Left lung (tissue), 14 donors: ENCODE measurements at places on chromosomes 12 and 14. TPM values are rescaled to one million over a fixed set of nuclear protein-coding genes. Genes with fewer than 3 reads are reported as not detected.

The MRPS35 gene
- polyA plus RNA-seq, result 50.5 TPM

The OTX2 gene
- polyA plus RNA-seq, result not detected

The PLBD2 gene
- 20.8 TPM for polyA plus RNA-seq

The SNRPF gene
- 83.5 TPM for polyA plus RNA-seq

The RARG gene
- polyA plus RNA-seq, result 62.5 TPM

The PPM1H gene
- polyA plus RNA-seq, result 12.1 TPM

DNA sequence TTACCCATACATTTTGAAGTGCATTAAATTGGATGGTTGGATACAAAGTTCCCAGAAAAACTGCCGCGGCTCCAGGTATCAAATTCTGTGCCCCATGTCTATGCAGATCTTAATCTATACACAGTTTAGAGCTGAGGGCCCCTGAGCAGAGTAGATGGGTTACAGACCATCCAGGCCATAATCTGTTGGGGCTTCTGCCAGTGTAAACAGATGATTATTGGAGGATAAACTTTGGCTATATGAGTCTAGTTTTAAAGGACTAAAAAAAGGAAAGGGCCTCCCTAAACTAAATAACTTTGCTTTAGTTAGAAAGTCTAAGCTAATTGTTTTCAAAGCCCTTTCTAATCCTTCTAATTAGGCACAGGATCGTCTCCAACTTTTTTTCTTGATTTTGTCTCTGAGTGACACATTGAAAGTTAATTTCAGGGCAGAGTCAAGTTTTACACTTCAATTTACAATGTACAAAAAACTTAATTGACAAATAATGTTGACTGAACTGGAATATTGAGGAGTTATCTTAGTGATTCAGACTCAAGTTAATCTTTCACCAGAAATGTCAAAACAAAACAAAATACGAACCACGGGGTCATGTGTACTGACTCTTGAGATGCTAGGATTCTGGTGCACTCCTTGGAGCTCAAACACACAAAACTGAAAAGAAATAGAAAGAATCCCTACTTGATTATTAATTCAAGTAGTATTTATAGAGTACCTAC is 133.9 kb upstream of the SCAF11 start:
- no peak for DNase-seq

DNA sequence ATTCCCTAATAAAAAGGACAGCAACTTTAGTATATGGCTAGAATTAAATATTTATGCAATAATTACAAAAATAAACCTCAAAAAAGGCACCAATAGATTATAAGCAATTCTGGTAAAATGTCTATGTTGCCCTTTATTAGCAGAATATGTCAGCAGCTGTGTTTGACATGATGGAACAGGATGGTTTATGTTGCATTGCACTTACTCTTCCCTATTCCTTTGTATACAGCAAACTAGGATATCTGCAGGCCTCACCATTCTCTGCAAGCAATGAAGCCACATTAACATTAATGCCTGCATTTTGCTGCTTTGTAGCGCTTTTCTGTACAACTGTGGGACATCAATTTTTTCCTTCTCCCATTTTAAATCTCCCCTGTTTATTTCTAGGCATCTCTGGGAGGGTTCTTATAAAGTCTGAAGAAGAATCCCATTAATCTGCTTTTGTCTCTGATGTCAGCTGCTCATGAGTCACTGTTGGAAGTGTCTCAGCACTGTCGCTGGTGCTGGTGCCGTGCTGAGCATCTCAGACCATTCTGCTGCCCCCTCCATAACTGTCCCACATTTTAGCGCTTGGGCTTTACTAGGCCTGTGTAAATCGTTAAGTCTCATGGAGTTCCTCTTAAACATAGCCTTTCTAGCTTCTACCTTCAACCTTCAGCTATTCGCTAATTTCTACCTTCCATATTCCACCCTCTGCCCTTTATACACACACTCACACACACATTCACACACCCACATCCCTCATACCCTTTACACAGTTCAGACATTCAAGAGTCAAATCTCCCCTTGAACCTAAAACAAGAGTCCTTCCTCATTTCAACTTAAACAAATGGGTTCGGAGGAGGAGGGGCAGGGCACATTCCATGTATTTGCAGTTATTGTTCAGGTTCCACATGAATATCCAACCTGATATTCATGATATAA is 64.4 kb upstream of the TRHDE start:
- DNase-seq, result peak; percentile 35

DNA sequence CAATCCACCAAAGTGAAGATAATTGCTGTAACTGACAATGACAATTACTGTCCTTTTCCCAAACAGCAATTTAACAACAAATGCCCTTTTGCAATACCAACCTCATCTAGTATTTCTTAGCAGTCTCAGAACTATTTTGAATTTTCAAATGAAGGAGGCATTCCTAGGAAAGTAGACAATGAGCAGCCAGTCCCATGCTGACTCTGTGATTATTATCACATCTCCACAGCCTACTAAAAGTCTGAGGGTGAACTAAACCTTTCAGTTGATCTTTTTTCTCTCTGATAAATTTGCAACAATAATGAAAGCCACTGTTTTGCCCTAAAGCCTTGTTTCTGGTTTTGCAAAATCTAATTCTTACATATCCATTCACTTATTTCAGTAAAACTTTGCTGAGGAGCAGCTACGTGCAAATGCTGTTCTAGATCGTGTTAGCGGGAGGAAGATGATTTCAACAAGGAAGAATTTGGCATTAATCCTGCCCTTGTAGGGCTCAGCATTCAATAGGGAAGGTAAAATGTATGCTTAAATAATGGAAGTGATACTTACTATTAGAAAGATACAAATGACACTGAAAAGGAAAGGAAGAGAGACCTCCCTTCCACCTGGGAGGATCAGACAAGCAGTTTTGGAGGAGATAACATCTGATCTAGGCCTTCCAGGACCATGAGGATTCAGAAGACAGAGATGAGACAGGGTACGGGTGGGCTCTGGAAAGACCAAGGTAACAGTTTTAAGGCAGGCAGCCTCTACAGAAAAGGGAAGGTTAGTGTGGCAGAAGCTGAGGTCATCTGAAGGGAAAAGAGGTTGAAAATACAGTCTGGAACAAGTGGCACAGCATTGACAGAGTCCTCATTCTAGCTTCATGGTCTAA is 47.4 kb downstream of the SLC38A1 start:
- no peak for DNase-seq

DNA sequence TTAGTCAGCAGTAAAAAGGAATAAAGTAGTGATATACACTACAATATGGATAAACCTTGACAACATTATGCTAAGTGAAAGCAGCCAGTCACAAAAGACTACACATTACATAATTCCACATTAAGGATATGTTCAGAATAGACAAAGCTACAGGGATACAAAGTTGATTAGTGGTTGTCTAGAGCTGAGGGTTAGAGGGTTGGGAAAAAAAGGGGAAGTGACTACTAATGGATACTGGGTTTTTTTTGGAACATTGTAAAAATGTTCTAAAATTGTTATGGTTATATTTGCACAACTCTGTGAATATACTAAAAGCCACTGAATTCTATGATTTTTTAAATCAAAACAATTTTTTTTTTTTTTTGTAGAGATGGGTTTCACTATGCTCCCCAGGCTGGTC is 4.8 kb upstream of the NGDN start:
- no peak for DNase-seq

DNA sequence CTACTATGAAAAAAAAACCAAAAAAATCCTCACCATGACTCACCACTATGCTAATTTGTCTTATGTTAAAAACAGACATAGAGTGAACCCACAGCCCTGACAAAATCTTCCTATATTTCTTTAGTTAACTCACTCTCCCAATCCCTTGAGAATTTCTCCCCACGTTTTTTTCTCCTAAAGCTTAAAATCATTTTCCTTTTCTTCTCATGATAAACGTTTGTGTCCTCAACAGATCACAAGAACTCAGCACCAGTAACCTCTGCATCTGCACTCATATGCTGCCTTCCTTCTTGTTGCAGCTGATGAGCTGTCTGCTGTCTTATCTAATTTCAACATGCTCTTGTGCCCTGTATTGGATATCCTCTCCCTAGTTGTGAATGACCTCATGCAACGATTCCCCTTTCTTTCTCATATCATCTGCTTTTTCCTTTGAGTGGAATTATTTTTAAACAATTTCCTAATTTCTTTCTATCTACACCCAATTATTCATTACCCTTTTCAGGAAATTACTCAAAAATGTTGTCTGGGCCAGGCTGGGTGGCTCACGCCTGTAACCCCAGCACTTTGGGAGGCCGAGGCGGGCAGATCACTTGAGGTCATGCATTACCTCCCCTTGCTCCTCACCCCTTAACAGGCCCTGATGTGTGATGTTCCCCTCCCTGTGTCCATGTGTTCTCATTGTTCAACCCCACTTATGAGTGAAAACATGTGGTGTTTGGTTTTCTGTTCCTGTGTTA is 427.5 kb upstream of the MGAT4C start:
- DNase-seq, result no peak

DNA sequence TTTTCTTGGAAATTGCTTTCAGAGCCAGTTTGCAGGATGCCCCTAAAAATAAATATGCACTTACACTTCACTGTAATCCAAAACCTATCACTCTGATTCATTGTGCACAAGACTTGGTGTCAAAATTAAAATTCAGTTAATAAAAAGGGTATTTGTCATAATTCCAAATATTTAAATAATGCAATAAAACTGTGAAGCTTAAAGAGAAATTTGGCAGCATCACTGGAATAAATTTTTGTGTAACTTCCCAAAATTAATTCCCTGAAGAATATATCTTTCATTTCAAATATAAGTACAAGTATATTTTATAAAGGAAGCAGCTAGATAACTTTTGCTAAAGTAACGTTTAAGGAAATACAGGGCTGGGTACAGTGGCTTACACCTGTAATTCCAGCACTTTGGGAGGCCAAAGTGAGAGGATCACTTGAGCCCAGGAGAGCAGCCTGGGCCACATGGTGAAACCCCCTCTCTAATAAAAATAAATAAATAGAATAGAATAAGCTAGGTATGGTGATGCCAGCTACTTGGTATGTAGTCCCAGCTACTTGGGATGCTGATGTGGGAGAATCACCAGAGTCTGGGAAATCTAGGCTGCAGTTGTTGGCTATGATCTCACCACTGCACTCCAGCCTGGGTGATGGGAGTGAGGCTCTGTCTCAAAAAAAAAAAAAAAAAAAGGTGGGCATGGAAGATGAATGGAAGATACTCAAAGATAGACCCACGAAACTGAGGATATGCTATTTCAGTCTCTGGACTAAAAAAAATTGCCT is 233.8 kb downstream of the FBXL14 start:
- DNase-seq, result no peak

DNA sequence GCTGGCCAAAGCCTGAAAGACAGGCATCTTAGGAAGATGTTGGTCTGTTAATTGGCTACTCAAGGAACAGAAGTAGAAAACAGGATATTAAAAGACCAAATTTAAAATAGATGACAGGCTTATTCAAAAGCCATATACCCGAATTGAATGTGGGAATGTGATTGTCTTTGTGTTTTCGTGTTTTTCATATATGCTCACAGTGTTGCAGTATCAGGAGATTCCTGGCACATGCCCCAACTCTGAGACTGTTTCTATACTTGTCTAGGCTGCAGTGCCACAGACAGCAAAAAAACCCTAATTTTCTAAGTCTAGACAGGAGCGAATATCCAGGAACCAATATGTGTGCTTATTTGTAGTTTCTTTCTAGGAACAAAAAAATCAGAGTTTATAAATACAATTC is 57.4 kb upstream of the KRR1 start:
- no peak for DNase-seq

- DNase-seq, result no peak
Observed at GRCh38 chr12:55687746-55688145, 20.0 kb downstream of the ITGA7 start.

DNA sequence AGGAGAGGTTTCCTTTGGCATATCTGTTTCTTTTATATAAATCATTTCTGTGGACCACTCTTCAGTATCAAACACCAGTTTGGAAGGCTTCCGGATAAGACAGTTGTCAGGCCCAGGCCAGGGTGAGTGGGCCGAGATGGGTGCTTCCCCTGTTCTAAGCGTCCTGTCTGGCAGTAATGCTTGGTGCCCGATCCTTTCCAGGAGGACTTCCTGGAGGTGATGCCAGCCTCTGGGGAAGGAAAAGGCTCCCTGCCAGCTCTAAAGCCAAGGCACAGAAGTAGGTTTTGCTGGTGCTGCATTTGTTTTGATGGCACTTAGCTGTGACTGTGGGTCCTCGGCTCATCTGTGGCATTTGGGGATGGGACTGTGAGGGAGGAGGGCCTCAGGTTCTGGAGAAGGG is 124.4 kb upstream of the RTL1 start:
- DNase-seq, result no peak

DNA sequence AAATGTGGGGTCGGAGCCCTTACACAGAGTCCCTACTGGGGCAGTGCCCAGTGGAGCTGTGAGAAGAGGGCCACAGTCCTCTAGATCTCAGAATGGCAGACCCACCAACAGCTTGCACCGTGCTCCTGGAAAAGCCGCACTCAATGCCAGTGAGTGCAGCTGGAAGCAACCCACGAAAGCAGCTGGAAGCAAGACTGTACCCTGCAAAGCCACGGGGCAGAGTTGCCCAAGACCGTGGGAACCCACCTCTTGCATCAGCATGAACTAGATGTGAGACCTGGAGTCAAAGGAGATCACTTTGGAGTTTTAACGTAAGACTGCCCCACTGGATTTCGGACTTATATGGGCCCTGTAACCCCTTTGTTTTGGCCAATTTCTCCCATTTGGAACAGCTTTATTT is 12.3 kb downstream of the GTF2A1 start:
- DNase-seq, result peak; percentile 55

- DNase-seq, result no peak
Observed at GRCh38 chr14:85279407-85279806, 250.5 kb upstream of the FLRT2 start.

GRCh38 chr14:68297039-68297438 is 477.5 kb downstream of the RAD51B start:
- peak; percentile 47 for DNase-seq

- DNase-seq, result no peak
Observed at GRCh38 chr14:93146119-93146518, 30.4 kb upstream of the ITPK1 start.

DNA sequence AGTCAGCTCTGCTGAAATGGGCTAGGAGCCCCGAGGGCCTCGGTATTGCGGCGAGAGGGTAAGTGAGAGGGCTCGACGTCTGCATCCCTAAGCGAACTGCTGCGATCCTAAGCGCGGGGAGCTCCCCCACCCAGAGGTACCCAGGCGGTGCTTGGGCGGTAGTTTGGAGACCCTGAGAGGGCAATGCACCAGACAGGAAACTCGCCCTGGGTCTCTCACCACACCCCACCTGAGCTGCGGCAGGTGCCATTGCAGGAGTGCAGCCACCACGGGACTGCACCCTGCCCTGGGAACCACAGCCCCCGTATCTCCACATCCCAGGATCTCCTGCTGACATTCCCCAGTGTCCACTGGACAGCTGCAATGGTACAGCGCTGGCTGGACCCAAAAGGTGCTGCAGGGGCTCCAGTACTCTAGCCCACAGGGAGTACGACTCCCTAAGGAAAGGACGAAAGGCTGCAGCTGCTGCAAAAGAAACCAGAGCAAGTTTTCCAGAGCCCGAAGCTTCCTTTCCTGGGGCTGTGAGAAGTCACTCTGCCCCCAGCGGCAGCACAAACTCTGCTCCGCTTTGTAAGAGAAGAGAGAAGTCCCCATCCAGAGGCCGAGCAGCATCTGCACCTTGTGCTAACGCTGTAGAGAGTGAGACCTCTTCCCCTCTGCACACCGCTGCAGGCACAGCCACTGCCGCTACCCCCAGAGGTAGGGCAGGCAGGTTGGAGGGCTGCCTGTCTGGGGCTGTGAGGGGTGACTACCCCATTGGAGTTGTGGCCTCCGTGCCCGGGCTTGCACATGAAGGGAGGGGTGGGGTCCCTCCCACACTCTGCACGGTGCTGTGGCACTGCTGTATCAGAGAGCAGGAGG is 31.1 kb upstream of the MON2 start:
- DNase-seq, result peak; percentile 72
